ENCODE measurements at places on chromosomes 1 and 21.

GRCh38 chr1:99240621-99241020, 23.7 kb upstream of the PLPPR4 start:
- DNase-seq, result no peak

DNA sequence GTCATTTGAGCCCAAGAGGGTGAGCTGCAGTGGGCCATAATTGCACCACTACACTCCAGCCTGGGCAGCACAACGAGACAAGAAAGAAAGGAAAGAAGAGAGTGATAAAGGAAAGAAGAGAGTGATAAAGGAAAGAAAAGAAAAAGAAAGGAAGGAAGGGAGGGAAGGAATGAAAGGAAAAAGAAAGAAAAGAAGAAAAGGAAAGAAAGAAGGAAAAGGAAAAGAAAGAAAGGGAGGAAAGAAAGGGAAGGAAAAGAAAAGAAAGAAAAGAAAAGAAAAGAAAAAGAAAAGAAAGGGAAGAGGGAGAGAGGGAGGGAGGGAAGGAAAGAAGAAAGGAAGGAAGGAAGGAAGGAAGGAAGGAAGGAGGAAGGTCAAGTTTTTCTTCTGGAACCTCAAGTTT, 17.5 kb downstream of the TRIT1 start:
- DNase-seq, result no peak

- peak; percentile 97 for DNase-seq
Observed at GRCh38 chr1:94322696-94323095, 85.3 kb upstream of the ARHGAP29 start.

GRCh38 chr1:218350801-218351266, 5.7 kb downstream of the TGFB2 start:
- peak; percentile 62 for DNase-seq

- no peak for DNase-seq
Observed at GRCh38 chr1:26478159-26478558, 5.9 kb downstream of the HMGN2 start.

- no peak for DNase-seq
Observed at GRCh38 chr1:115440733-115441132, 102.7 kb upstream of the NGF start.

DNA sequence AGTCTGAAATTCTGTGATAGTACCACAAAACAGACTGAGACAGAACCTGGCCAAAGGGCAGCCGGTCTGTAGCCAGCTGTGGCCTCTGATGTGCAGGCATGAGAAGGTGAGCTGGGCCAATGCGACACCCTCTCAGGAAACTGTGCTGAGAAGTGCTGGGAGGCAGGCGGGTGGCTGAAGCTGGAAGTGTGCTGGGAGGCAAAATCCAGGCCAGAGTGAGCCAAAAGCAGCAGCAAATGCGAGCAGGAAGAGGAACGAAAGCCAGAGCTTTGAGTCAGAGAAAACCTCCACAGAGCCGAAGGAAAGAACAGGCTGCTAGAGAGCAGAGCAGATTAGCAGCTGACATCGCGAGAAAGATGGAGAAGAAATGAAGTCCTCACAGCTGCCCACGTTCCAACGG, 10.2 kb upstream of the ATP13A2 start:
- no peak for DNase-seq

- peak; percentile 65 for DNase-seq
Observed at GRCh38 chr1:72278461-72278860, 3.9 kb downstream of the NEGR1 start.

GRCh38 chr1:195717651-195718050, 890.6 kb downstream of the KCNT2 start:
- DNase-seq, result peak; percentile 11

DNA sequence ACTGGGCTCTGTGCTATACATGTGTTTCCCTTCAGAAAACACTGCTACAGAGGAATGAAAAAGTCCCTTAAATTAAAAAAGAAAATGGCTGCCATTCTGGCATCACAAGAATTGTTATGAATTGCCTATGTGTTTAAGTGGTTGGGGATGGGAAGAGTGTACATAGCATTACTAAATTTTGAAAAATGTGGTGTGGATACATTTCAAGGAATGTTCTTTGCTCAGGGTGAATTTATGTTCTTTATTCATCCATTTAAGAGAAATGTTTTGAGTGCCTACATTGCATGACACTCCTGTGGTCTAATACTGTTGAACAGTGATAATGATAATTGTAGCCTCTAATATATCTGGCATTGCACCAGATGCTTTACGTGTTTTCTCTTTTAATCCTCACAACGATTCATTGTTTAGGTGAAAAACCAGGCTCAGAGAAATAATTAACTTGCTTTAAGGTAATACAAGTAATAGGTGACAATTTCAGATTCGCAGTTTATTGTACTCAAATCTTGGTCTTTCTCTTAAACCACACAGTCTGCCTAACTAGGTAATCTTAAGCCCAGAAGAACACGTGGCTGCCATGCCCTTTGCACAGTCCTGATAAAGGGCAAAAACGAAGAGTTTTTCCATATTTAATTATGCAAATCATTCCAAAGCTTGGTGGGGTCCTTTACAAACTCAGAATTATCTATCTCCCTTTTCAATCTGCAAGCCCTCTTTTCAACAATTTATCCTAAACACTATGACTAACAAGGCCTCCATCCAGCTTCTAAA, 31.5 kb downstream of the DPT start:
- no peak for DNase-seq

DNA sequence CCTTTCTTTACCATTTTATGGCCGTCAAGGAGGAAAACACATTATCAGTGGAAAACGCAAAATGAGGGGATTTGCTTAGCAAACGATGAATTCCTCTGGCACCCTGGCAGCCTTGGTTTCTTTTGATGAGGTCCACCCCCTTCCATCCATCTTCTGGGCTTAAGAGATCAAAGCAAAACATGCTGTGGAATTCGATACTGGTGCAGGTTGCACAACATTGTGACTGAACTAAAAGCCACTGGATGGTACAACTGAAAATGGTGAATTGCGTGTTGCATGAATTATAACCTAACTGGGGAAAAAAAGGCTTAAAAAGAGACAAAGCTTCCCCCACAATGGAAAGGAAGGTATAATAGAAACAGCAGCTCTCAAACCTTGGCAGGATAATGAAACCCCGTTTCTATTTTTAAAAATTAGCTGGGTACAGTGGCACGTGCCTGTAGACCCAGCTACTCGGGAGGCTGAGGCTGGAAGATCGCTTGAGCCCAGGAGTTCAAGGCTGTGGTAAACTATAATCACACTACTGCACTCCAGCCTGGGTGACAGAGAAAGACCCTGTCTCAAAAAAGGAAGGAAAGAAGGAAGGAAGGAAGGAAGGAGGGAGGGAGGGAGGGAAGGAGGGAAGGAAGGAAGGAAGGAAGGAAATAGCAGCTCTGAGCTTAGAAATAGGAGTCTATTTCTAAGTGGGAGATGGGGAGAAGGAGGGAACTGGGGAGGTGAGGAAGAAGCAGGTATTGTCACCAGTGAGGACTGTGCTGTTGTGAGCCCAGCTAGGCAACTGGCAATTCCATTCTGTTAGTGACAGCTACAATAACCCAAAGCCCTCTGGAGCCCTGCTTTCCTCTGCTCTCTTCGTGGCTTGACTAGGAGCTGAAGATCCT, 29.0 kb upstream of the LGALS8 start:
- no peak for DNase-seq

DNA sequence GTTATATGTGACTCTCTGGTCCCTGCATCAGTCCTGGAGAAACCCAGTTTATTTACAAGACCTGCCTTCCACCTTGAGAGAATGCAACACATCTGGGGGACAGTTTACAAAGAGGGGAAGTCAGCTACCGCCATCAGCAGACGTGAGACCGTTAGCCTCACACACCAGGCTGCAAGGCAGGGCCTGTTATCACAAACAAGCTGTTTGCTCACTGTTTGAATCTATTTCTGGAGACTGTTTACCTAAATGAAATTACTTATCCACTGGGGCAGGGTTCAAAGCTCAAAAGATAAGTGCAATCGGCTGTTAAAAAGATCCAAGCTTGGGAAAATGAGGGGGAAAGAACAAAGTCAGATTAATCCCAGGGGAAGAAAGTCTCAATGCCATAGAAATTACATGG, 134.4 kb downstream of the ZNF281 start:
- DNase-seq, result no peak

- peak; percentile 10 for DNase-seq
Observed at GRCh38 chr21:17699524-17700189, 87.0 kb upstream of the BTG3 start.

GRCh38 chr1:27547220-27548116, 56.5 kb downstream of the AHDC1 start:
- DNase-seq, result no peak

- DNase-seq, result peak; percentile 87
Observed at GRCh38 chr1:97144527-97144926, 422.9 kb downstream of the PTBP2 start.

DNA sequence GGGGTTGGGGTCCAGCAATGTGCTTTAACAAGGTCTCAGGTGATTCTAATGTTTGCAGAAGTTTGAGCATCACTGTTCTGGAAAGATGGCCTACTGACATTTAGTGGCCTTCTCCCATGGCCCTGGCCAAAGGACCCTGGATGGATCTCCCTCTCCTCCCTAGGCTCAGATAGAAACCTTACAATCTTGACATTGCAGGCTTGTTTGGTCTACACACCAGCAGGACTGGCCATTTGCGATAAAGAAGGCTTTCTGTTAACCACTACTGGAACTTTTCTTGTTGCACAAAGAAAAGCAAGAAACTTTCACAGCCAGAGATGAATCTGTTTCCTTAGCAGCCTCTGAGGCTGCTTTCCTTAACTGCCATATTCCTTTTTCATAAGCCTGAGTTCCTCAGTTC, 6.2 kb downstream of the DNALI1 start:
- DNase-seq, result no peak

DNA sequence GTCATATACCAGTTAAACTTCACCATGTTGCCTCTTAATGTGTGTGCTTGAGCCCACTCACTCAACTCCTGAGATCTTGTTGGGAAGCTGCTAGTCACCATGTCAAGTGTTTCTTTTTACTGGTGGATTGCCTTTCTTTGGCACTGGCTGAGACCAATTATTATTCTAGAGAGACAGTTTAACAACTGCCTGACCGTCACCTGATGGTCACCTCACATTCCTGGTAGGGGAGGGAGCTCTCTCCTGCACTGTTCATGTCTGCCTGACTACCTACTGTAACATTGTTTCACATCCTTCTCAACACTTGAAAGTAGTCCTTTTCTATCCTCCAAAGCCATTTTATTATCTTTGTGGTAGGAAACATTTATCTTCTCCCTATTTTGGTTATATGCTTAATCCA, 172.3 kb downstream of the RWDD3 start:
- DNase-seq, result no peak

GRCh38 chr1:35319988-35320713, 51.6 kb downstream of the ZMYM4 start:
- DNase-seq, result peak; percentile 91

- DNase-seq, result no peak
Observed at GRCh38 chr1:222953585-222953984, 138.7 kb downstream of the DISP1 start.

DNA sequence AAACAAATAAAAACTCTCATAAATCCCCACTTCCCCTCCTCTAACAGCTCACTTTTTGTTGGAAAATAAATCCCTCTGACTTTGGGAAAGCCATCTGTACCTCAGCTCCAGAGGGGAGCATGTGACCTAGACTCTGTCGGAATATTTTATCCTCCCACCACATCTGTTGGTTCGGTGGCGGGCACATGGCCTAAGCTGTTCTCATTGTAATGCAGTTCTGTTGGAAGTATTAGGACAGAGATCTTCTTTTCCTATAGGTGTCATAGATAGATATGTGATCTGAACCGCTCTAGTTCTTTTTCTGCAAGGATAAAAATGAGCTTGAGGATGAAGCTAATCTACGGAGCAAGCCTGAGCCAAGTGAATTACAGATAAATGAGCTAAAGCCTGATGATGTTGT, 50.5 kb upstream of the EPS8L3 start:
- no peak for DNase-seq

DNA sequence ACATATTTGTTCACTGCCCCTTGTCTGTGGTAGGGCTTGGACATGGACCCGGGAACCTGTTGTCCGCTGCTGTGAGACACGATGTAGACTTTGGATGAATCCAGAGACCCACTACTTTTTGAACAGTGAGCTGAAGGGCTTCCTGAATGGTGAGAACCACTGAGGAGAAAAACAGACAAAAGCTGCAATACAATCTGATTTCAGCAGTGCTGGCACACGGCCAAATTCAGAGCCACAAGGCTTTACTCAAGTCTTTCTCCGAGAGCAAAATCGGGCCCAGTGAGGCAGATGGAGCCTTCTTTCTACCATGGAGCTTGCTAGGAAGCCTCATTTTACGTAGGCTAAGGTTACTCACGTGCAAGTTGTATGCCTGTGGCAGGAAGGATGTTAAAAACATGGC, 197.6 kb downstream of the SIPA1L2 start:
- no peak for DNase-seq

GRCh38 chr1:29460041-29460610, 223.8 kb downstream of the PTPRU start:
- DNase-seq, result no peak

GRCh38 chr1:221416723-221417122, 325.2 kb downstream of the DUSP10 start:
- no peak for DNase-seq

GRCh38 chr1:54609301-54609921, 13.9 kb downstream of the FAM151A start:
- no peak for DNase-seq

DNA sequence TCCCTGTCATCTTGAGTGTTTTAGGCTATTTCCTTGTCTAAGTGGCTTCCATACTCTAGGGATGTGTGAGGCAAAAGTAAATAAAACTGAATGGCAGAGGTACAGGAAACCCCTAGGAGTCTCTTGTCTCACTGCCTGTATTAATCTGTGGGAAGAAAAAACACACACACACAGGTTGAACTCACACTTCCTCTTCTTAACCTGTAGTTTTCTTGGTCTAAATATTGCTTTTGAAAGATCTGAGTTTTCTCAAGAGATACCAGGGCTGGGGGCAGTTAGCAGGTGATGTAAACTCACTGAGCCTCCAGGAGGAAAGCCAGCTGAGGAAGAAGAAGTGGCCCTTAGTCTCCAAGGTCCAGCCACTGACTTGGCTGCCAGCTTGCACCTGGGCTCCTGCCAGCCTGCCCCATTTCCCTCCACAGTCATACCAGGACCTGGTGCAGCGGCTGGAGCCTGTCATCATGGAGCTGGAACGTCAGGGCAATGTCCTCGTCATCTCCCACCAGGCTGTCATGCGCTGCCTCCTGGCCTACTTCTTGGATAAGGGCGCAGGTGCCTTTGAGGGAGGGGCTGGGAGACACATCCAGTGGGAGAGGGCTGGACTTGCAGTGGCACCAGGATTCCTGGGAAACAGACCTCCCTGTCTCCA, 16.9 kb downstream of the PFKFB2 start:
- DNase-seq, result no peak

GRCh38 chr1:178490967-178491366, 5.8 kb downstream of the CLEC20A start:
- no peak for DNase-seq

DNA sequence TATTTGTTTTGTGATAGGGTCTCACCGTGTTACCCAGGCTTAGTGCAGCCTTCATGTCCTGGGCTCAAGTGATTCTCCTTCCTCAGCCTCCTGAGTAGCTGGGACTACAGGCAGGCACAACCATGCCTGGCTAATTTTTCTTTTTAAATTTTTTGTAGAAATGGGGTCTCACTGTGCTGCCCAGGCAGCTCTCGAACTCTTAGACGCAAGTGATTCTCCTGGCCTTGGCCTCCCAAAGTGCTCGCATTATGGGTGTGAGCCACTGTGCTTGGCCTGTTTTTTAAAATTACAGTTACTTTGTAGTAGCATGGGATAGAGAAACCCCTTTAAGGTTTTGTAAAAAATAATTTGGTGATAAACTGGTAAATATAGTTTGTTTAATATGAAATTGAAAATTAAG, 69.9 kb downstream of the RPS6KC1 start:
- no peak for DNase-seq

- no peak for DNase-seq
Observed at GRCh38 chr21:26432410-26432809, 140.7 kb downstream of the CYYR1 start.
